ENCODE measurements at places on chromosomes 16 and 17. TPM values are rescaled to one million over a fixed set of nuclear protein-coding genes. Genes with fewer than 3 reads are reported as not detected.
A peak's percentile ranks its signal among the peaks of the same experiment; 100 is the strongest.

- H3K27me3 ChIP-seq, result no peaks in the 10 kb centered on the region
- H3K27ac ChIP-seq, result peak overlapping the region; percentile 88
- H3K36me3 ChIP-seq, result peaks cover 20% of the 10 kb centered on the region
These were observed 926 bp upstream of the SHCBP1 start for GRCh38 chr16:46621934-46622676.

DNA sequence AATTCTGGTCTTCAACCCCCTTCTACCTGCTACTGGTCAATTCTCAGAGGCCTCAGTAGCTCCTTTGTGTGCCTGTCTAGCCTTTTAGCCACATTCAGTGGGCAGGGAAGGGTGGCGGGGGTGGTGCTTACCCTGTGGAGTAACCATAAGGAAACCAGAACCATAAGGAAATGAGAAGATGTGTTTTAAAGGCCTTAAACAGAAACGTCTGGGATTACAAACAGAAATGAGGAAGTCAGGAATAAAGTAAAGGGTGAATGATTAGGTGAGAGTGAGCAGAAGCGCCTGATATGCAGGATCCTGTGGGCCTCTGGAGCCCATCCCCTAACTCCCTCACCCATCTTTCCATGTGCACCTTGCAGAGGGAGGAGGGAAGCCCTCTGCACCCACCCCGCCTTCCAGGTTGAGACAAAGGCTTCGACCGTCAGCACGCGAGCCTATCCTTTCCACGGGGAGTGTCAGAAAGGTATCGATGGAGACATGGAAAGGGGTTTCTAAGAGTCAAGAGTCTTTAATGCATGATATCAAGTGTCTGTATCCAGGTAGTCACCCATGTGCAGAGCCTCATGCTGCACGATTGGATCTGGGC, 20.4 kb downstream of the KIAA0513 start:
- DNase-seq, result no peak
- H3K4me3 ChIP-seq, result no peak overlapping the region
- H3K27ac ChIP-seq, result no peak overlapping the region
- H3K27me3 ChIP-seq, result no peaks in the 10 kb centered on the region
- no peaks in the 10 kb centered on the region for H3K36me3 ChIP-seq

Gene NAT9
- total RNA-seq, result 47.7 TPM

GRCh38 chr17:74303305-74303704, 22.7 kb upstream of the KIF19 start:
- H3K27me3 ChIP-seq, result peaks cover 7% of the 10 kb centered on the region
- H3K4me3 ChIP-seq, result no peak overlapping the region
- H3K27ac ChIP-seq, result no peak overlapping the region

DNA sequence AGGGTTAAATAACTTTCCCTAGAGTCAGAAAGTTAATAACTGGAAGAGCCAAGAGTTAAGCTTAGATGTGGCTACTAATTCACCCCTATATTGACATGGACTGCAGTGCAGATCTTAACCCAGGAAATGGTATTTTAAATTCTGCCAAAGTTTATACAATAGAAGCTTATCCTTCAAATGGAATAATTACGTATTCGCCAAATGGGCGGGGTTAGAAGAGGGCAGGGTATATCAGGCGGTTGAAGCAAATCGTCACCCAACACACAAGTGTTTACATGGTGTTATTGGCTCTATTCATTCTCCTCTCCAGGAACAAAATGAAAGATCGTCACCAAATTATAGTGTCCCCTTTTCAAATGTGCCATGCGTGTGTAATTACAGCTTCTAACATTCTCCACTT, 182.7 kb downstream of the PRKCB start:
- no peak for DNase-seq
- H3K4me1 ChIP-seq, result no peaks in the 10 kb centered on the region
- no peaks in the 10 kb centered on the region for H3K36me3 ChIP-seq
- no peak overlapping the region for H3K27ac ChIP-seq
- H3K4me3 ChIP-seq, result no peak overlapping the region
- no peaks in the 10 kb centered on the region for H3K27me3 ChIP-seq

Gene ZFPM1
- total RNA-seq, result 0.85 TPM

DNA sequence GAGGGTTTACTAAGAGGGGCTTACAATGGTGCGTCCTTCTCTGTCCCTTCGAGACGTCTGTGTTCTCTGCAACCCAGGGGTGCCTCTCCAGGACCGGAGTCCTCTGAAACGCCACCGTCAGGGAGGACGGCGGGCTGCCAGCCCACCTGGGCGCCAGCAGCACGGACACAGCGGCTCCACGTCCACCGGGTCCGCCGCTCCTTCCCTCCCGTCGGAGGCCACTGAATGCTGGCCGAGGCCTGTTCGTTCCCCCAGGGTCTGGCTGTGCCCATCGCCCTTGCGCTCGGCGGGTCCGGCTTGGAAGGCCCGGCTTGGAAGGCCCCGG, 403 bp downstream of the TEPSIN start:
- H3K4me3 ChIP-seq, result peak overlapping the region; percentile 91
- H3K27me3 ChIP-seq, result no peaks in the 10 kb centered on the region
- H3K27ac ChIP-seq, result peak overlapping the region; percentile 34
- DNase-seq, result no peak

DNA sequence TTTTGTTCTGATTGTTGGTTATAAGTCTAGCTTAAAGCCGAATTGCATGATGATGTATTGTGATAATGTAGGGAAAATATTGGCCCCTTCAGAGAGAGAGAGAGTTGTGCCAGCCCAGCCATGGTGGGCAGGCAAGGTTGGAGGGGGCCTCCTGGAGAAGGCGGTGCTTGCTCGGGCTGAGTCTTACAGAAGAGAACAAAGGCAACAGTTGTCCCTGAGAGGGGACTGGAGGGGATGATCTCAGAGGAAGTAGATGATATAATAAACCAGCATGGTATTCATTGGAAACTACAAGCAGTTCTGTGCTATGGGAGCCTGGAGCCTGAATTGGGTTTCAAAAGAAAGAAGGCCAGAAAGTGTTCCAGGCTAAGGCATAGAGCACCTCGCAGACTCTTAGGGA, 173.8 kb downstream of the RPTOR start:
- H3K27ac ChIP-seq, result peak overlapping the region; percentile 92
- no peaks in the 10 kb centered on the region for H3K27me3 ChIP-seq
- peak; percentile 97 for DNase-seq
- peaks cover 4% of the 10 kb centered on the region for H3K36me3 ChIP-seq

- peaks cover 35% of the 10 kb centered on the region for H3K4me1 ChIP-seq
- no peak for DNase-seq
- no peak overlapping the region for H3K27ac ChIP-seq
- no peak overlapping the region for H3K4me3 ChIP-seq
These were observed 13.1 kb upstream of the LPCAT2 start for GRCh38 chr16:55495616-55496289.

Gene TBC1D3B
- 1.5 TPM for total RNA-seq

- H3K27me3 ChIP-seq, result no peaks in the 10 kb centered on the region
- no peaks in the 10 kb centered on the region for H3K4me1 ChIP-seq
- H3K4me3 ChIP-seq, result no peak overlapping the region
- H3K27ac ChIP-seq, result no peak overlapping the region
- DNase-seq, result no peak
These were observed 127.1 kb downstream of the MAF start for GRCh38 chr16:79473456-79473855.

DNA sequence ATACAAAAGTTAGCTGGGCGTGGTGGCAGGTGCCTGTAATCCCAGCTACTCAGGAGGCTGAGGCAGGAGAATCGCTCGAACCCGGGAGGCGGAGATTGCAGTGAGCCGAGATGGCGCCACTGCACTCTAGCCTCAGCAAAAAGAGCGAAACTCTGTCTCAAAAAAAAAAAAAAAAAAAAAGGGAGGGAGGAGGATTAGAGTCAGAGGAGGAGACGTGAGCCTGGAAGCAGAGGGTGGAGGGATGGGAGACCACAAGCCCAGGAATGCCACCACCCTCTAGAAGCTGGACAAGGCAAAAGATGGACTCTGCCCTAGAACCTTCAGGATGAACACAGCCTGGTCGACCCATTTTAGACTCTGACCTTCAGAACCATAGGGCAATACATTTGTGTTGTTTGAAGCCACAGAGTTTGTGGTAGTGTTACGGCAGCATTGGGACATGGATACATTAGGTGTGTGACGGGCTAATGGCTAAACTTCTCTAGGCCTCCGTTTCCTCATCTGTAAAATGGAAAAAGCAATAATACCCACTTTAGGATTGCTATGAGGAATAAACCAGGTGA, 2.1 kb upstream of the SMIM22 start:
- no peaks in the 10 kb centered on the region for H3K36me3 ChIP-seq
- H3K4me1 ChIP-seq, result peaks cover 11% of the 10 kb centered on the region
- H3K27ac ChIP-seq, result no peak overlapping the region
- H3K27me3 ChIP-seq, result no peaks in the 10 kb centered on the region
- DNase-seq, result no peak

Measured in SJCRH30 (cell line).